ENCODE measurements at places on chromosomes 7 and 10.

DNA sequence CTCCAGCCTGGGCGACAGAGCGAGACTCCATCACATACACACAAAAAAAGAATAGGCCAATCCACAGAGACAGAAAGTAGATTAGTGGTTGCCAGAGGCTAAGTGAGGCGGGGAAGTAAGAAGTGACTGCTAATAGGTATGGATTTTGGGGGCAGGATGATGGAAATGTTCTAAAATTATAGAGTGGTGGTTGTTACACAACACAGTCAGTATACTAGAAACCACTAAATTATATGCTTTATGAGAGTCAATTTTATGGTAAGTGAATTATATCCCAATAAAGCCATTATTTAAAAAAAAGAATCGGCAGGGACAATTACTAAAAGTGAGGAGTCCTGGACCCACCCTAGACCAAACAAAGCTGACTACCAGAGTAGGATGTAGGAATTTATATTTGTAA is 24.3 kb downstream of the DENND2A start:
- DNase-seq, result no peak

DNA sequence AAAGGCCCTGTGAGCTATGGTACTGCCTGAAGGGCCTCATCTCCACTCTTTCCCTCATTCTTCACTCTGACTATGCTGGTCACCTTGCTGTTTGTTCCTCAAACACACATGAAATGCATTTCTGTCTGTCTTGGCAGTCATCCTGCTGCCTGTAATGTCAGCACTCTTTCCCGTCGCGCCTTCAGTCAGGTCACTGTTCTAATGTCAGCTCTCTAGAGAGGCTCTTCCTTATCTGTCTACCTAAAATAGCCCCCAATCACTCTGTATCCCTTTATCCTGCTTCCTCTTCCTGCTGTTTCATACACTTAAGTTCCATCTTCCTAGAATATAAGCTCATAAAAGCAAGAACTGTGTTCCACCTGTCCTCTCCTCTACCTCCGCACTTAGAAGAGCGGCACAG is 215.5 kb downstream of the ZNF33B start:
- DNase-seq, result no peak

DNA sequence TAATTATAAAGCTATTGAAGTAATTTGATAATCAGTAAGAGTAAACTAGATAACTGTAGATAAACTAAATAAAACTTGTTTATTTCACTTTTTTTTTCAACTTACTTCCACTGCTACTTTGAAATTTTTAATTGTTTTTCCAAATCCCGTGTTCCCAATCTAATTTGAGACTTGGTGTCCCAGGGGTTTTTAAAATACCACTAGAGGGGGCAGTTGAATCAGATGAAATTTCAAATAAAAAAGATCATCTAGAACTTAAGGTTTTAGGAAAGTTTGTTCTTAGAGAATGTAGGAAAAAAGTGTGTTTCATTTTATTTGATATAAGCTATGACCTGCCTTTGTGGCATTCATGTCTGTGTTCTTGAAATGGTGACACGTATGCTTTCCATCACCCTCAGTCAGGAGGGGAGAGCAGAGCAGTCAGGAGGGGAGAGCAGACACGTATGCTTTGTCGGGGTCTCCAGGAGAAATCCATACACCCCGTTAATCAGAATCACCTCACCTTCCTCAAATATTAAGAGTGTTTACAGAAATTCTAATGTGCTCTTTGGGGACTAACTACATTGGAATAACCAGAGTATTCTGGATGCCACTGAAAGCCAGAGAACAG is 49.9 kb downstream of the C10orf67 start:
- DNase-seq, result no peak

- DNase-seq, result no peak
Observed at GRCh38 chr10:99708428-99709012, 23.4 kb downstream of the COX15 start.

DNA sequence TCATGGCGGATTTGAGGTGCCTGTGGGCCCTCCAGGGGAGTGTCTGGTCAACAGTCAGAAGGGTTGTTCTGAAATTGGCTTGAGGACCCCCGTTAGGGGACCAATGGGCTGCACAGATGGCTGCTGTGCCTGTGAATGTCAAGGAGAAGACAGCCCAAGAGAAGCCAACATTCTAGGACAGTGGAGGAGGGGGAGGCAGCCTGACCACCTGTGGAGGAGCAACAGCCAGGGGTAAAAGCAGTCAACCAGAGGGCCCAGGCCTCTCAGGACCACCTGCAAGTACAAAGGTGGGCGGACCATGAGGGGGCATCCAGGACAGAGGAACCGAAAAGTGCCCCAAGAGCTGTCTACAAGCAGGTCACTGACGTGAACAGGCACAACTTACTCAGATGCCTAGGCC is 76.6 kb downstream of the VSTM4 start:
- DNase-seq, result no peak

DNA sequence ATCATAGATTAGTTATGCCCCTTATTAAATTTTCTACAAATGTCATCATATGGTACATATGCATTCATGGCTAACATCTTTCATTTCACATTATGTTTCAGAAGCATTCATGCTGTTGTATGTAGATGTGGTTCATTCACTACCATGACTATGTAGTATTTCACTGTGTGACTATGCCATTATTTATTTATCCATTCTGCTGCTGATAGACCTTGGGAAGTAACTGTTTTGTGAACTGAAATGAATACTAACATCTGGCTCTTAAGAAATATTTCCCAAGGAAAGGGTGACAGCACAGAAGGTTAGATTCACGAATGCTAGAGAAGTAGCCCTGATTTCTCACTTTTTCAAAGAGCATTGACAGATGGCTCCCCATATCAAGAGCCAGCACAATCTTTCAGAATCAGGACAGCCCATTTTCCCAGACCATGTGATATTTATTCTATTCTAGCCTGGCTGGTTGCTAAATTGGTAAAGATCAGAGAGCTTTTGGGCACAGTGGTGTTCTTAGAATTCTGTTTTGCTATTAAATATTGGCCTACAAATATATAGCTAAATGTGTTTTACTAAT is 157.4 kb downstream of the DYNC1I1 start:
- DNase-seq, result no peak

GRCh38 chr10:91604553-91605534 is 28.0 kb downstream of the PPP1R3C start:
- DNase-seq, result no peak

GRCh38 chr10:27659786-27660185 is 85.8 kb downstream of the MKX start:
- DNase-seq, result no peak

GRCh38 chr10:6498771-6499170 is 81.3 kb downstream of the PRKCQ start:
- DNase-seq, result peak; percentile 39

GRCh38 chr7:108118959-108119358 is 11.2 kb downstream of the LAMB4 start:
- no peak for DNase-seq

DNA sequence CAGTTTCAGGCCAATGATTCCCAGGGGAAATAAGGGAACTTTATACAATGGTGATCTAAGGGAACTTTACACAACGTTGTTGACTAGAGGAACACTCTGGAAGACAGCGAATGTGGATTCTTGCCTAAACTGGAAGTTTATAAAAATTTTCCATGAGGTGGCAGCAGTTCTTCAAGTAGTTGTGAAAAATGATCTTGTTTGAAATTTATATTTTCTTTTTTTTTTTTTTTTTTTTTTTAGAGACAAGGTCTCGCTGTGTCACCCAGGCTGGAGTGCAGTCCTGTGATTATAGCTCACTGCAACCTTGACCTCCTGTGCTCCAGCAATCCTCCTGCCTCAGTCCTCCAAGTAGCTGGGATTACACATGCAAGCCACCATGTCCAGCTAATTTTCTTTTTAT is 32.1 kb upstream of the GTF2I start:
- no peak for DNase-seq

- DNase-seq, result no peak
Observed at GRCh38 chr7:22722536-22723180, 4.3 kb upstream of the IL6 start.

DNA sequence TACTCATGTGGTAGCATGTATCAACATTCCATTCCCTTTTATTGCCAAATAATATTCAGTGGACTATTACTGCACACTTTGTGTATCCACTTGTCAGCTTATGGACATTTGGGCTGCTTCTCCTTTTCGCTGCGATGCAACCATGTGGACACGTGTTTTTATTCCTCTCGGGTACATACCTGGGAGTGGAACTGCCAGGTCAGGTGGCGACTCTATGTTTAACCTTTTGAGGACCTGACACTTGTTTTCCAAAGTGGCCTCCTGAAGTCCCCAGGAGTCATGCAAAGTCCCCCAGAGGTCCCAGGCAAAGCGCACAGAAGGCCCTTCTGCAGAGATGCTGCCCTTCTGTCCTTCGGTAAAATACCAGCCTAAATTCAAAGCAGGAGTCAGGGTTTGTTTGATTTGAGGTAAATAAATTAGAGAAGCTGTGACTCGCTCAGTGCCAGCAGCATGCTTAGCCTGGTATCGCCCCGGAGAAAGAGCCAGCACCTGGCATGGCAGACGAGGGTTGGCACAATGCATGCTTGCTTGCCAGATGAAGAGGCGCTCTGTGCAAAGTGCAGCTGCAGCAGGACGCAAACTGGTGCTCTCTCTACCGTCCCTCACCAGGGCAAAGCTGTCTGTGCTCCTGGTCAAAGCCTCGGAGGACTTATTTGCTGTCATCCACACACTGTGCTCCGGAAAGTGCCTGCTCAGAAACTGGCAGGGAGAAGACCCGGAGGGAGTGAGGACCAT is 37.8 kb downstream of the HIPK2 start:
- DNase-seq, result no peak

- DNase-seq, result no peak
Observed at GRCh38 chr7:6526997-6527378, 24.3 kb downstream of the GRID2IP start.

- no peak for DNase-seq
Observed at GRCh38 chr7:134546955-134547354, 2.0 kb upstream of the AKR1B15 start.

DNA sequence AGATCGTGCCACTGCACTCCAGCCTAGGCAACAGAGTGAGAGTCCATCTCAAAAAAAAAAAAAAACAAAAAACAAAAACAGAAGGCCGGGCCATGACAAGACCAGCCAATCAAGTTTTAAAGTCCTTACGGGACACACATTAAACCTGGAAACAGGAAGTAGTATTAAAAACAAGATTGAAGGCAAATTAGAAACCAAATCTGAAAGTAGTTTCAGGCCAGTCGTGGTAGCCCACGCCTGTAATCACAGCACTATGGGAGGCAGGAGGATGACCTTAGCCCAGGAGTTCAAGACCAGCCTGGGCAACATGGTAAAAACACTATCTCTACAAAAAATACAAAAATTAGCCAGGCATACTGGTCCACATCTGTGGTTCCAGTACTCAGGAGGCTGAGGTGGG is 18.1 kb downstream of the PSAP start:
- DNase-seq, result no peak

GRCh38 chr10:44465401-44466115 is 80.7 kb upstream of the CXCL12 start:
- no peak for DNase-seq

DNA sequence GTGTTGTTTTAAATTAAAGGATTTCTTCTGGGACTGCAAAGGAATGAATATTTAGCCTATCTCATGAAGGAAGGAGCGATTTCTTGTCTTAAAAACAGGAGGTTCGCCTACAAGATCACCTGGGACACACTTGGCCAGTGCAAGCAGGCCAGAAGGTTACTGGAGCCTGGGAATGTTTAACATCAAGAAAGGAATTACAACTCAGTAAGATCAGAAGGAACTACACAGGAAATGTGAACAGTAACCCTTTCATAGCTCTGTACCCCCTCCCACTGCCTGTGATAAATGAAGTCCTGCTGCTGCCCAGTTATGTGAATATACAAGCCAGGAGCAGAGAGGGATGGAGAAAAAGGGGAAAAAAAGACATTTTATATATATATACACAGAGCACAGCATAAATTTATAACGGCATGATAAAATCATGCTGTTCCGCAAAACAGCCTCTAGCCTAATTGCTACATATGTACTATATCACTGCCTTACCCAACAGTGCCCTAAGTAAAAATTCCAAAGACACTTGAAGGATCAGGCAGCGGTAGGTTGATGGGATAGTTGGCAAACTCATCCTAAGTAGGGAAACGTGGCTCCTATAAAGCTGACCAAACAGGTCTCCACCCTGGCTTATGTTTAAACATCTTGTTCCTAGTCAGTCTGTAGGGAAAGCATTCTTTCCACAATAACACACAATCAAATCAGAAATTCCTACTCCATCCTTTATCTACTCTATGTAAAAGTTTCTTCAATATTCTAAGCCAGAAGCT is 63.8 kb downstream of the ZNF438 start:
- DNase-seq, result no peak

GRCh38 chr10:47435081-47435480 is 48.8 kb downstream of the ANXA8 start:
- no peak for DNase-seq

DNA sequence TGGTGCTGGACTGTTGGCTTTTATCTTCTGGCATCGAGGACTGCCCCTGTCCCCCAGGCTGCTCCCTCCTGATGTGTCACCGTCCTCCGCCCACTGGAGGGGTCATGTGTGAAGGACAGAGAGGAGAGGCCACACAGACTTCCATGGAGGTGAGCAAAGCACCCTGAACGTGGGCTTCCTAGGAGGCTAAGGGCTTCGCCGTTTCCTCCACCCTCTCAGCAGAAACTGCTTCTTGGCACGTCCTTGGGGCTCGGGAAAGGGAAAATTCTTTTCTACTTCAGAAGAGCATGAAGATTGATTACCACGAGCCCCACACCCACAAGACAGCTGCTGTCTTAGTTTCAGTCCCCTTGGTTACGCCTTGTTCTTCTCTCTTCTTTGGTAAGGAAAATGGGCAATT is 218.2 kb downstream of the CCDC3 start:
- DNase-seq, result no peak

DNA sequence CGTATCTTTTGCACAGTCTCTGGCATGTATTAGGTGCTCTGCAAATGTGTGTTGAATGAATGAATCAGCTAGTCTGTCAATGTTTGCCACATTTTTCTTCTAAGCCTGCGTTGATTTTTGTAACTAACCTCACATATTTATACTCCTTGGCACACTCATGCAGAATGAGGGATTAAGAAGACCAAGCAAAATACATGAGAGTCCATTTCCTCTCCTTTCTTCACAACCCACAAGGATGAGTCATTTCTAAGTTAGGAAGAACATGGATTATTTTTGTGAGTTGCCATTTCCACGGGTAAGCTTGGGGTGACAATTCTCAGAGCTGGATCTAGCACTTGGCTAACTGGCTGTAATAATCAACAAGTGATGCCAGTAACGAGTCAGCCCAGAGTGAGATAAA is 158.8 kb downstream of the TWIST1 start:
- DNase-seq, result no peak

- no peak for DNase-seq
Observed at GRCh38 chr7:50615519-50616080, 50.4 kb upstream of the DDC start.

DNA sequence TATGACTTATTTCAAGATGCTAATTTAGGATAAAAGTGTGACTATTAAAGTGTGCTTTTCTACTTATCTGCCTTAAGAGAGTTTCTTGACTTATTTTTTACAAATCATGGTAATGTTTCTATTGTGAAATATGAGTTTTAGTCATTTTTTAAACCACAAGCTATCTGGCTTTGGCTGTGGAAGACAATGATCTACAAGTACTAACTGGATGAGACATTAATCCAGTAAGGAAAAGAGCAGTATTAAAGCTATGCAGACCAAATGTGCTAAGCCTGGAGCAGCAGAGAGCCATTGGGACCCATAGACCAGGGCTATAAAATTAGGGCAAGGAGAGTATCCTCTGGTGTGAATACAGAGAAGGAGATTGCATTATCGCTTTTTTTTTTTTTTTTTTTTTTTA is 92.4 kb downstream of the SEMA3A start:
- DNase-seq, result no peak
